Mucosa of gallbladder (tissue), 1 donor: ENCODE measurements at places on chromosomes 2 and 18. TPM values are rescaled to one million over a fixed set of nuclear protein-coding genes. Genes with fewer than 3 reads are reported as not detected.

The COLEC12 gene
- total RNA-seq = 4.9 TPM

DNA sequence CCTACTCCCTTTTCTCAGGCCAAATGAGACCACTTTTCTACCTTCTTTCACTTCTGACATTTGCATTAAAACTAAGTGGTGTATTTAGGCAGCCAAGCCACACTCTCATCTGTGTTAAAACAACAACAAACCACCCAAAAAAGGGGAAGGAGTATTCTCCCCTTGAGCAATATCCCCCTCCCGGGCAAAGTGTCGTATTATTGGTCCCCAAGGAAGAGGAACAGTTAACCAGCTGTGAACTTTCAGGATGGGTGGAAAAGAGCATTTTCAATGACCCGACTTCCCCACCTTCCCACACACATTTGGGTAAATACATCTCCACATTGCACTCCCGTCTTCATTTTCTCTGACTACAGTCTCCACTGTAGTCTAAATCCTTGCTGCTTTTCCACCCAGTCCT, 44.3 kb downstream of the FEZ2 start:
- no peak for DNase-seq

GRCh38 chr2:240632306-240632721, 7.0 kb downstream of the GPR35 start:
- DNase-seq = no peak

DNA sequence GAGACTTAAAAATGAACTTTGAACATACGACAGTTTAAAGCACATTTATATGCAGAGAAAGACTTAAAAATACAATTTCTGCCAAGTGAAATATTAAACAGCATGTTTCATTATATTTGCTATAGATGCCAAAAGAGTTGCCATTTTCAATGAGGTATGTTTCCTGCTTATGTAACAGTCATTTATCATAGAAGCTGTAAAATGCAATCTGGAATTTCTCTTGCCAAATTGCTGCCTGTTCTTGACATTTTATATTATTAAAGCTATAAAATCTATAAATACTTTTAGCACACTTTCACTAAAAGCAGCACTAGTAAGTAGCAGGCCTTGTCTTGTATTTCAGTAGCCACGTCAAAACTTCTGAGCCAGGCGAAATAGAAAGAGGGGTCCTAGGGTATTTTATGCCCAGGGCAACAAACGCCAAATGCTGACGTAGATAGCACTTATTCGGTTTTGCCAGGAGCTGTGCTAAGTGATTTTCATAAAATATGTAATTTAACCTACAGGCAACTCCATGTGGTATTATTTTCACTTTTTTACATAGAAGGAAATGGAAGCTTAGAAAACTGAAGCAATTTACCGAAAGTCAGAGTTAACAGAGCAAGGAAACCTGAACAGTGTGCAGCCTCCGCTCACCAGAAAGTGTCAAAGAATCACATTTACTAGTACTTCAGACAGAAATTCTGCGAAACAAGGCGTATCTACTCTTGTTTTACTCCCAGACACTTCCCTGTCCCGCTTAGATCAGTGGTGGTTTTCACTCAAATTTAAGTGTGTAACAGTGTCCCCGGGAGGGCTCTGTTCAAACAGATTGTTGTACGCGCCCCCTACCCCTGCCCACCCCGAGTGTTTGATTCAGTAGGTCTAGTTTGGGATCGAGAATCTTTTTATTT, 1.2 kb upstream of the CYP20A1 start:
- DNase-seq = no peak
